ENCODE measurements at places on chromosomes 1 and 21.

DNA sequence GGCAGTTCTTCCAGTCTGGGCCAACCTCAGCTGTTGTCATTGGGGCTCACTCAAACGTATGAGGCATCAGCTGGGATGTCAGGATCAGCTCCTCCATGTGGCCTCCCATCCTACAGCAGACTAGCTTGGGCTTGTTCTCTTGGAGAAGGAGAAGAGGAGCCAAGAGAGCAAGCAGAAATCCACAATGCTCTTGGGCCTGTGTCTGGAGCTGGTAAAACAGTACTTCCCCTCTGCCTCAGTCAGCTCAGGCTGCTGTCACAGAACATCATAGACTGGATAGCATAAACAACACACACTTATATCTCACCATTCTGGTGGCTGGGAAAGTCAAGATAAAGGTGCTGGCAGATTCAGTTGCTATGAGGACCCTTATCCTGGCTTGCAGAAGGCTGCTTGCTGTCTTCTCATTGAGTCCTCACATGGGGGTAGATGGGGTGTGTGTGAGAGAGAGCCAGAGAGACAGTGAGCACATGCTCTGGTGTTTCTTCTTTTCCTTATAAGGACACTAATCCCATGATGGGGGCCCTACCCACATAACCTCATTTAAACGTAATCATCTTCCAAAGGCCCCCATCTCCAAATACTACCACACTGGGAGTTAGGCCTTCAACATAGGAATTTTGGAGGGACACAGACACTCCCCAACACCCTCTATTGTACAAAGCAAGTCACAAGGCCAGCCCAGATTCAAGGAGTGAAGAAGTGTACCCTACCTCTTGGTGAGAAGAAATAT, 16.3 kb upstream of the DNAJC6 start:
- no peak overlapping the region for H3K27ac ChIP-seq
- peaks cover 4% of the 10 kb centered on the region for H3K4me1 ChIP-seq
- no peak for DNase-seq
- H3K27me3 ChIP-seq, result no peaks in the 10 kb centered on the region
- no peak overlapping the region for H3K4me3 ChIP-seq

DNA sequence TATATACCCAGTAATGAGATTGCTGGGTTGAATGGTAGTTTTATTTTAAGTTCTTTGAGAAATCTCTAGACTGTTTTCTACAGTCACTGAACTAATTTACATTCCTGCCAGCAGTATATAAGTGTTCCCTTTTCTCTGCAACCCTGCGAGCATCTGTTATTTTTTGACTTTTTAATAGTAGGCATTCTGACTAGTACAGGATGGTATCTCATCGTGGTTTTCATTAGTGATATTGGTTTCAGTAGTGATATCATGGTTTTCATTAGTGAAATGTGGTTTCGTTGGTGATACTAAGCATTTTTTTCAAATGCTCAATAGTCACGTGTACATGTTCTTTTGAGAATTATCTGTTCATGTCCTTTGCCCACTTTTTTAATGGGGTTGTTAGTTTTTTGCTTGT, 316.8 kb downstream of the PTBP2 start:
- H3K4me1 ChIP-seq, result no peaks in the 10 kb centered on the region
- H3K36me3 ChIP-seq, result no peaks in the 10 kb centered on the region
- DNase-seq, result no peak
- H3K27me3 ChIP-seq, result no peaks in the 10 kb centered on the region
- no peak overlapping the region for H3K27ac ChIP-seq
- H3K4me3 ChIP-seq, result no peak overlapping the region

DNA sequence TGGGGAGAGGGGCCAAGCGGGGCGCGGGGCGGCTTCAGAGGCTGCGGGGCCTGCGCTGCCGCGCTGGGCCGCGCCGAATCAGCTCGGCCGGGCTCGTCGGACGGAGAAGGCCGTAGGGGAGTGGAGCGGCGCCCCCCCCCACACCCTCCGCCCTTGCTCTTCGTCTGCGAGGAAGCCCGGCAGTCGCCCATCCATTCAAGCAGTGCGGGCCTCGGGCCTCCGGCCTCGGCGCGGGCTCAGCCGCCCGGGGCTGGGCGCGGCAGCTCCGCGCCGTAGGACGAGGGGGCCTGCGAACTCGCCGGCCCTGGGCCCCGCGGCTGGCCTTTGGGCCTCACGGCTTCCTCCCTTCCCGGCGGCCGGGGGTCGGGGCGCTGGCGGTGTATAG, 564 bp downstream of the CTPS1 start:
- peaks cover 37% of the 10 kb centered on the region for H3K36me3 ChIP-seq
- no peak for DNase-seq
- H3K4me1 ChIP-seq, result peaks cover 43% of the 10 kb centered on the region
- H3K4me3 ChIP-seq, result peak overlapping the region; percentile 82

GRCh38 chr1:25140073-25140797, 92.1 kb downstream of the SYF2 start:
- no peak overlapping the region for H3K27ac ChIP-seq
- no peak overlapping the region for H3K4me3 ChIP-seq
- no peak for DNase-seq
- no peaks in the 10 kb centered on the region for H3K36me3 ChIP-seq
- peaks cover 42% of the 10 kb centered on the region for H3K27me3 ChIP-seq

- DNase-seq, result no peak
- H3K36me3 ChIP-seq, result peaks cover 3% of the 10 kb centered on the region
- H3K27me3 ChIP-seq, result no peaks in the 10 kb centered on the region
- H3K27ac ChIP-seq, result no peak overlapping the region
- no peaks in the 10 kb centered on the region for H3K4me1 ChIP-seq
These were observed 141.4 kb upstream of the CACYBP start for GRCh38 chr1:174858301-174858700.

GRCh38 chr1:7589774-7590425, 181.2 kb upstream of the VAMP3 start:
- H3K36me3 ChIP-seq, result no peaks in the 10 kb centered on the region
- H3K4me1 ChIP-seq, result no peaks in the 10 kb centered on the region
- no peak overlapping the region for H3K27ac ChIP-seq
- no peaks in the 10 kb centered on the region for H3K27me3 ChIP-seq
- DNase-seq, result no peak

DNA sequence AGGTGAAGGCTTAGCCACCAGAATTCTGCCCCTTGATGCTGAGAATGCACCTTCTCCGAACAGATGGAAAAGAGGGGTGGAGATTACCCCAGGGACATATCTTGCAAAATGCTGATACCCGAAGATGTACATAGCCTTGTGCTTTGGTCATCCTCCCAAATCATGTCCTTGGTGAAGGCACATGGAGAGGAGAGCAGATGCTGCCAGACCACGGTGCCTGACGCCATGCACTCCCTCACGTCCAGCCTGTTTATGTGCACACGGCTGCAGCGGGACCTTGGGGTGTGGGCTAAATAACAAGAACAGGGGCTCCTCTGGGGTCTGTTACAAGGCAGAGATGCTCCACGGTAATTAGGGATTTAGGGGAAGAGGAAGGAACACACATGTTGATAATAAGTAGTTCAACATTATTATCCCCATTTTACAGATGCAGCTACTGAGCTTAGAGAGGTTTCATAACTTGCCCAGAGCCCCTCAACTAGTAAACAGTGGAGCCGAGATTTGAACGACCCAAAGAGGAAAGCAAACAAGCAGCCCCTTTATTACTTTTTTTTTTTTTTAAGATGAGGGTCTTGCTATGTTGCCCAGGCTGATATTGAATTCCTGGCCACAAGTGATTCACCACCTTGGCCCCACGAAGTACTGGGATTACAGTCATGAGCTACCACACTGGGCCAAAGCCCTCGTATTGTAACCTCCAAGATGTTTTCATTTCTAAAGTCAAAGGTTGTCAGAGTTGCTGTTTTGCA, 12.9 kb downstream of the EPHX1 start:
- H3K36me3 ChIP-seq, result no peaks in the 10 kb centered on the region
- H3K4me3 ChIP-seq, result no peak overlapping the region
- peaks cover 4% of the 10 kb centered on the region for H3K27me3 ChIP-seq
- peaks cover under 1% of the 10 kb centered on the region for H3K4me1 ChIP-seq
- DNase-seq, result no peak
- no peak overlapping the region for H3K27ac ChIP-seq

DNA sequence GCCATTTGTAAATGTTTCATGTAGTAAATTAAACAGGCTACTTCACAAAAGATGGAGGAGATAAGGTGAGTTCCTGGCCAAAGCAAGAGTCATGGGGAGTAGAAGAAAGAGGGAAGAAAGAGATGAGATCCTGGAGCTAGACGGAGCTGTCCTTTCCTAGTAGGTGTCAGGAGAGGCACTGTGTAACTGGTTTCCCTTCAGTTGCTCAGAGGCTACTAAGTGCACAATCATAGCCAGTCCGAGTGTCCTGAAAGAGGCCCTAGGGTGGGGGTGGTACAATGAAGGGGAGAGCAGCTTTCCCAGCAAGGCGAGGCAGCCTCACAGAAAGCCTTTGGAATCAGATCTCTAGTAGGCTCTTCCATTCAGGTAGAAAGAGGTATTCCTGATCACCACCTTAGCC, 390.9 kb downstream of the KCNH1 start:
- no peak for DNase-seq
- no peak overlapping the region for H3K4me3 ChIP-seq
- H3K4me1 ChIP-seq, result no peaks in the 10 kb centered on the region
- H3K27ac ChIP-seq, result no peak overlapping the region

GRCh38 chr1:94105957-94106529, 14.9 kb downstream of the ABCA4 start:
- no peaks in the 10 kb centered on the region for H3K36me3 ChIP-seq
- H3K4me3 ChIP-seq, result no peak overlapping the region
- DNase-seq, result no peak
- H3K4me1 ChIP-seq, result peaks cover 13% of the 10 kb centered on the region

GRCh38 chr1:184647471-184647870, 107.2 kb downstream of the EDEM3 start:
- H3K27me3 ChIP-seq, result peaks cover 18% of the 10 kb centered on the region
- no peak overlapping the region for H3K4me3 ChIP-seq
- no peaks in the 10 kb centered on the region for H3K4me1 ChIP-seq

DNA sequence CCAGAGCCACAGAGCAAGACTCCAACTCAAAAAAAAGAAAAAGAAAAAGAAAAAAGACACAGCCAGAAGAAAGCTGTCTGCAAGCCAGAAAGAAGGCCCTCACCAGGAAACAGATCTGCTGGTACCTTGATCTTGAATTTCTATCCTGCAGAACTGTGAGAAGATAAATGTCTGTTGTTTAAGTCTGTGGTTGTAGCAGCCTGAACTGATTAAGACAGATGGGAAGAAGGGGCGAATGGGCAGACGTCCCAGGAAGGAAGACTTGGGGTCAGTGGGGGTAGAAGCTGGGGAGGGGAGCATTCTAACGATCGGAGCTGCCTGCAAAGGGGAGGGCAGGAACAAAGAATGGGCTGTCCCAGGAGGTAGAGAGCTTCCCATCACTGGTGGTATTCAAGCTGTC, 6.3 kb downstream of the SLC2A7 start:
- H3K27ac ChIP-seq, result no peak overlapping the region
- H3K36me3 ChIP-seq, result no peaks in the 10 kb centered on the region
- peaks cover 12% of the 10 kb centered on the region for H3K27me3 ChIP-seq
- no peak for DNase-seq
- no peak overlapping the region for H3K4me3 ChIP-seq

DNA sequence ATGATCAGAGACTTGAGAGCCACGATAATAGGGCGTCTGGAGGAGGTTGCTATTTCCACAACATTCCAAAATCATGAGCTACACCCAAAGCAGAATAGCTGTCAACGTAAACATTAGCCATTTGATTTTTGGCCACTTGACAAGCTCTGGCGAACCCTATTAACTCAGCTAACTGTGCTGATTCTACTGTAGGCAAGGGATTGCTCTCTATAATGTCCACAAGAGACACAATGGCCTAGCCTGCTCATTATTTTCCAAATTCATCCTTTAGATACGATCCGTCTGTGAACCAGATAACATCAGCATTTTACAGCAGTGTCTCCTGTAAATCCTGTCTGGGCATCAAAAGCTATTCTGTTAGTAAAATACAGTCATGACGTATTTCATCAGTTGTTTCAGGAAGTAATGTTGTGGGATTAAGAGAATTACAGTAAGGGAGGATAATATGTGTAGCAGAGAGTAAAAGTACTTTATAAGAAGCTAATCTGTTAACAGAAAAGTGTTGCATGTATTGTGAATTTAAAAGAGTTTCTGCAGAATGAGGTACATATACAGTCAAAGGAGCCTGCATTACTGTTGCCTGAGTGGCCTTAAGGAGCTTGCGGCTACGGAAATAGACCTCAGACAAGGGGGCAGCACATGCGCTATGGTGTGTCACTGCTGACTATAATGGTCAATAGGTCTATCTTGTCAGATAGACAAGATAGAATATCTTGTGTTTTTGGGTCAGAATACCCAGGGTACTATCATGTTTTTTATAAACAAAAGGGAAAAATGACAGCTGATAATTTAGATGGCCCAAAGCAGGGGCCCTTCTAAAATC, 44.9 kb upstream of the TINAGL1 start:
- no peak for DNase-seq
- H3K27me3 ChIP-seq, result peaks cover 49% of the 10 kb centered on the region
- no peaks in the 10 kb centered on the region for H3K36me3 ChIP-seq
- no peak overlapping the region for H3K4me3 ChIP-seq
- peaks cover 7% of the 10 kb centered on the region for H3K4me1 ChIP-seq

- no peaks in the 10 kb centered on the region for H3K4me1 ChIP-seq
- H3K27me3 ChIP-seq, result no peaks in the 10 kb centered on the region
- H3K36me3 ChIP-seq, result no peaks in the 10 kb centered on the region
- no peak for DNase-seq
- no peak overlapping the region for H3K4me3 ChIP-seq
- no peak overlapping the region for H3K27ac ChIP-seq
These were observed 1526.5 kb upstream of the TPTE start for GRCh38 chr21:8994640-8995511.

GRCh38 chr1:28365864-28366263, 3.7 kb upstream of the PHACTR4 start:
- peaks cover 7% of the 10 kb centered on the region for H3K36me3 ChIP-seq
- H3K4me3 ChIP-seq, result no peak overlapping the region
- peaks cover 22% of the 10 kb centered on the region for H3K4me1 ChIP-seq
- H3K27ac ChIP-seq, result no peak overlapping the region
- DNase-seq, result no peak

- H3K27ac ChIP-seq, result no peak overlapping the region
- H3K36me3 ChIP-seq, result no peaks in the 10 kb centered on the region
- H3K4me1 ChIP-seq, result no peaks in the 10 kb centered on the region
- no peak overlapping the region for H3K4me3 ChIP-seq
- no peak for DNase-seq
These were observed 346.9 kb upstream of the DAB1 start for GRCh38 chr1:57770772-57771171.
